M059J (cell line): ENCODE measurements at places on chromosomes 13 and 19. TPM values are rescaled to one million over a fixed set of nuclear protein-coding genes. Genes with fewer than 3 reads are reported as not detected.

ZNF415 gene
- 4.8 and 8.4 TPM in 2 replicates for total RNA-seq

DNA sequence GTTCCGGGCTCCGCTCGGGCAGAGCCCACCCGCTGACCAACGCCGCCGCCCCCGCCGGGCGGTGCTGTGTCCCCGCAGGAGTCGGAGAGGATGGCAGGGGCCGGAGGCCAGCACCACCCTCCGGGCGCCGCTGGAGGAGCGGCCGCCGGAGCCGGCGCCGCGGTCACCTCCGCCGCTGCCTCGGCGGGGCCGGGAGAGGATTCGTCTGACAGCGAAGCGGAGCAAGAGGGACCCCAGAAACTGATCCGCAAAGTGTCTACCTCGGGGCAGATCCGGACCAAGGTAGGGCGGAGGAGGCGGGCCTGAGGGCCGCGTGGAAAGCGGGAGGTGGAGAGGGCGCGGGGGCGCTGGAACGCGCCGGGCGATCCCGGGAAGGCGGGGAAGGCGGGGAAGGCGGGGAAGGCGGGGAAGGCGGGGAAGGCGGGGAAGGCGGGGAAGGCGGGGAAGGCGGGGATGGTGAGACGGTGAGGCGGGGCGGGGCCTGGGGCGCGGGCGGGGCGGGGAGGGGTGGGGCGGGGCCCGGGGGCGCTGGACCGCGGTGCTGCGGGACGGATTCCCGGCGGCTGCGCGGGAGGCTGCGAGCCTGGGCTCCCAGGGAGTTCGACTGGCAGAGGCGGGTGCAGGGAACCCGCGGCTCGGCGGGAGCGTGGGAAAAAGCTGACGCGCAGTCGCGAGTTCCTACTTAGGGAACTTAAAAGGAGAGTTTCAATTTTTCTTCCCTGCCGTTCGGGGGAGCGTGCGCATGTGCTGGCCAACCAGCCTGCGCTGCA lies 421 bp downstream of the DGKH start:
- peak; percentile 66 for DNase-seq

- no peak for DNase-seq
Observed at GRCh38 chr13:74561155-74561554, 427.0 kb upstream of the KLF12 start.

DNA sequence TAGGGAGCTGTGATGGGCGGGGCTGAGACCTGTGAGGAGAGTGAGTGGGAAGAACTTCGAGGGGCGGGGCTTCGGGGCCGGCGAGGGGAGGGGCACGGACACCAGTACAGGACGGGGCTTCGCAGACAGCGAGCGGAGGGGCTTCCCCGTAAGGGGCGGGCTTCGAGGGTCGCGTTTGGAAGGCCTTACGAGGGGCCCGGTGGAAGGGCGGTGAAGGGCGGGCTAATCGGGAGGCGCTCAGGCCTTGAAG lies 4.1 kb upstream of the EMP3 start:
- no peak for DNase-seq

DNA sequence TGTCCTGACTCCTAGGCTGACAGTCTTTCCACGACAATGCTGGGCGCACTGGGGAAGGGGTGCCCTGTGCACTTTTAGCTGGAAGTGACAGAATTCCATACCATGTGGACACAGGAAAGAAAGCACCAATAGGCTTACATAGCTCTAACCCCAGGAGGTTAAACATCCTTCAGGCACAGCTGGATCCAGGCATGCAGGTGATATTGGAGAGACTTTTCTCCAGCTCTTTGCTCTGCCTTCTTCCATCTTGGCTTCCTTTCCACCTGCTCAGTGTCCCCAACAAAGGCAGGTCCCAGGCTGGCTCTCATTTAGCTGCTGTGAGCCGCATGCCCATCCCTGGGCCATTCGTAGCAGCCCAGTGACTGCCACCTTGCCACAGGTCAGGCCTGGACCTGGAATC lies 61.1 kb upstream of the LDLR start:
- DNase-seq: no peak

APOE gene
- 1.6 and 3.5 TPM in 2 replicates for total RNA-seq

URI1 gene
- 42.7 and 63.0 TPM in 2 replicates for total RNA-seq

DNA sequence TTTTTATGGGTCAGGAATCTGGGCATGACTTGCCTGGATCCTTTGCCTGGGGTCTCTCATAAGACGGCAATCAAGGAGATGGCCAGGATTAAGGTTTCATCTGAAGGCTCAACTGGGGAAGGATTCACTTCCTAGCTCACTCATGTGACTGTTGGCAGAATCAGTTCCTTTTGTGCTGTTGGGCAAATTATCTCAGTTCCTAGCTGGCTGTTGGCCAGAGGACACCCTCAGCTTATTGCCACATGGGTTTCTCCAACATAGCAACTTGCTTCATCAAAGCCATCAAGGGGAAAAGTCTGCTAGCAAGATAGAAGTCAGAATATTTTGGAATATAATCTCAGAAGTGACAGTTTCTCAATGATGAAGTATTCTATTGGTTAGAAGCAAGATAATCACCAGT lies 12.2 kb upstream of the EVI5L start:
- DNase-seq: no peak

GADD45B gene
- 38.8 and 54.0 TPM in 2 replicates for total RNA-seq

DNA sequence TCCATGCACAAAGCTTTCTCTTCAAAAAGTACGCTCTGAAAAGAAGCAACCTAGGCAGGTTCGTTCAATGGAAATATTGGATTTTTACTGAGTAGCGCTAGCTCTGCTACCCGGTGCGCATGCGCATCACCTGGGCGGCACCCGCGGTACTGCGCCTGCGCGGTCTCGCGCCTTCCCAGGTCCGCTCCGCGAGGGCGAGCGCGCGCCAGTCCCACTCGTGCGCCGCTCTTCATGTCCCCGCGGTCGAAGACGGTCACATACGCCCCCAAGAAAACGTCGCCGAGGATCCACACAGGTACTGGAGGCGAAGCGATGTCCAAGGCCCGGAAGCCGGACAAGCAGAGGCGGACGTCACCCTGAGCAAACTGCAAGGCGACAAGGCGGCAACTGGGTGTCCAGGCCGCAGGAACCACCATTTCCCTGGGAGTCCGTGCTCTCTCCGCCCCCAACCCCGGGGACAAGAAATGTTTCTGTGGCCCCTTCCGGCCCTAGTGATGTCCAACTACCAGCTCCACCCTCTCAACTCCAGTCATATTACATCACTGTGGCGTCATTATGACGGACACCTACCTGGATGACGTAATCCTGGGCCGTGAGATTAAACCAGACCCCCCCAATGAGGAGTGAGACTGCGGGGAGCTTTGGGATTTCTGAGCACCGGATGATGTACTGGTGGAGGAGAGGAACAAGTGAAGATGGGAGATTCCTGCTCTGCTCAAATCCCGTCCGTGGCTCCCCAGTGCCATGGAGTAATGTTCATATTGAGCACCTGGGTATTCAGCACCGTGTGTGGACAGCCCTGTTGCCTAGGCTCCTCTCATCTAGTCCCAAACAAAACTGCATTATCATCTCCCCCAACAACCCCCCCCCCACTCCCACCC lies 4.8 kb upstream of the KCNC3 start:
- DNase-seq: peak; percentile 65

DNA sequence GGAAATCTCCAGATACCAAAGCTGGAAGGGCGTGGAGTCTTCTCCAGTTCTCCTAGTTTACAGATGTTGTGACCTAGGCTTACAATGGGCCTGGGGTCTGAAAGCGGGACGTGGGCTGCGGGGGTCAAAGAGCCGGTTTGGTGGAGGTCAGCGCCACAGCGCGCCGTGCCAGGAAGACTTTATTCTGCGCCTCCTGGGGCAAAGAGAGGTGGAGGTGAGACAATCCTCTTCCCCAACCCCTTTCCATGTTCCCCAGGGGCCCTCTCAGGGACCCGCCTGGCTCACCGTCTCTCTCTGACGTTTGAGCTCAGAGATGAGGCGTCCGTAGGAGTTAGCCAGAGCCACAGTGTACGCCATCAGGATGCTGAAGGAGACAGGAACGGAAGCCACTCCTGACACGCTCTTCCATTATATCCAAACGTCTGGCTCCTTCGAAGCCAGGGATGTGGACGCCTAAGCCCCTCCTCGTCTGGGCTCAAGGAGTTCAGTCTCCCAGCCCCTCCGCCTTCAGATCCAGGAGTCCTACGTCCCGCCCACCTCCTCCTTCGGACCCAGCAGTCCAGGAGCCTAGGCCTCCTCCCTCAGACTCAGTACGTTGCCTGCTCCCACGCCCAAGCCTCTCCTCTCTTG lies 776 bp upstream of the LENG1 start:
- peak; percentile 39 for DNase-seq

DNA sequence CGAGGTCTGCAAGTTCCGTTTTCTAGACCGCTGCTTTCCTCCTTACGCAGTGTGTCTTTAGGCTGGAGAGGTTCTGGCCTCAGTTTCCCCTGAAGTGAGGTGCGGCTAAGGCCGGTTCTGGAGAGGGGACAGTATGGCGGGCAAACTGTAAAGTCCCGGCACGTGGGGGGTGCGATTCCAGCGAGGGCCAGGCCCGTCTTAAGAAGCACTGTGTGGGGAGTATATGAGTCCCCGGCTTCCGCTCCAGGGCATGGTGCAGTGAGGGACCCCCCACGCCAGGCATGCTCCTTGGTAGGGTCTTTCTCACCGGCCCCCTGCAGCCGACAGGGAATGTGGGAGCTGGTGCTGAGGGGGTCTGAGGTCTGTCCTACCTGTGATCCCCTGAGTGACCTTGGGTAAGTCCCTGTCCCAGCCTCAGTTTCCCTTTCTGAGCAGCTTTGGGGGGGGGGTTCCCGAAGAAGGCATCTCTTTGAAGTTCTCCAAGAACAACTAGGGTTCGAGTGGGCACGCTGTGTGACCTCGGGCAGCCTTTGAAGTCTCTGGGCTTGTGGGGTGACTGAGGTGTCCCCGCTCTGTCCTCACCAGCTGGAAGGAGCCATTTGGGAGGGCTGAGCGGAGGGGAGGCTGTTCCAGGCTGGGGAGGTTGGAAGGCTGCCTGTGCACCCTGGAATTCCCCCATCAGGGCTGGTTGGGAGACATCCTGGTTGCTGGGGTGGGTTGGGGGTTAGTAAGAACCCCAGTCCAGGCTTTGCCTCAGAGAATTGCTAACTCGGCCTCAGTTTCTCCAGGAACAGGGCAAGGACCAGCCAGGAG lies 1.5 kb downstream of the NFIC start:
- DNase-seq: no peak

ACP7 gene
- total RNA-seq: 0.89 and 1.7 TPM in 2 replicates

RASIP1 gene
- total RNA-seq: 0.20 TPM in 1 of 2 replicates, not detected in the other

- DNase-seq: no peak
Observed at GRCh38 chr13:80469853-80470381, 129.0 kb upstream of the SPRY2 start.

GRCh38 chr19:5666921-5667610 lies 13.2 kb downstream of the MICOS13 start:
- DNase-seq: no peak

- no peak for DNase-seq
Observed at GRCh38 chr13:98571955-98572662, 4.8 kb downstream of the STK24 start.

DNA sequence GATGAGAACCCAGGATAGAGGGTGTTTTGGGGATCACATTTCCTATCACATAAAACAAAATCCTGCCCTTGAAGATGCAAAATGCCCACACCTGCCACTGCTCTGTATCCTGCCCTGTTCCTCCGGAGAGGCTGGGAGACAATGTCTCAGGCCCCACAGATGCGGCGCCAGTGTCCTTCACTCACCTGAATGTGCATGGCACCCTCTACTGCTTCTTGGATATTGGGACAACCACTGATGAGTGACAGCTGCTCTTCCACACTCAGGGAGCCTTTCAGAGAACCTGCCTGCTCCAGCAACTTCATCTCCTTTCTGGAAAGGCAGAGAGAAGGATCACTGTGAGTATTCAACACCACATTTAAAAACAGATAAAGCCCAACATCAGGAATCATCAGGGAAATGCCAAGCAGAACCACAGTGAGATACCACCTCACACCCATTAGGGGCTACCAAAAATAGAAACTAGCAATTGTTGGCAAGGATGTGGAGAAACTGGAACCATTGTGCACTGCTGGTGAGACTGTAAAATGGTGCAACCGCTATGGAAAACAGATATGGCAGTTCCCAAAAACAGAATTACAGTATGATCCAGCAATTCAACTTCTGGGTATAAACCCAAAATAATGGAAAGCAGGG lies 36.4 kb downstream of the CRYL1 start:
- peak; percentile 13 for DNase-seq

DNA sequence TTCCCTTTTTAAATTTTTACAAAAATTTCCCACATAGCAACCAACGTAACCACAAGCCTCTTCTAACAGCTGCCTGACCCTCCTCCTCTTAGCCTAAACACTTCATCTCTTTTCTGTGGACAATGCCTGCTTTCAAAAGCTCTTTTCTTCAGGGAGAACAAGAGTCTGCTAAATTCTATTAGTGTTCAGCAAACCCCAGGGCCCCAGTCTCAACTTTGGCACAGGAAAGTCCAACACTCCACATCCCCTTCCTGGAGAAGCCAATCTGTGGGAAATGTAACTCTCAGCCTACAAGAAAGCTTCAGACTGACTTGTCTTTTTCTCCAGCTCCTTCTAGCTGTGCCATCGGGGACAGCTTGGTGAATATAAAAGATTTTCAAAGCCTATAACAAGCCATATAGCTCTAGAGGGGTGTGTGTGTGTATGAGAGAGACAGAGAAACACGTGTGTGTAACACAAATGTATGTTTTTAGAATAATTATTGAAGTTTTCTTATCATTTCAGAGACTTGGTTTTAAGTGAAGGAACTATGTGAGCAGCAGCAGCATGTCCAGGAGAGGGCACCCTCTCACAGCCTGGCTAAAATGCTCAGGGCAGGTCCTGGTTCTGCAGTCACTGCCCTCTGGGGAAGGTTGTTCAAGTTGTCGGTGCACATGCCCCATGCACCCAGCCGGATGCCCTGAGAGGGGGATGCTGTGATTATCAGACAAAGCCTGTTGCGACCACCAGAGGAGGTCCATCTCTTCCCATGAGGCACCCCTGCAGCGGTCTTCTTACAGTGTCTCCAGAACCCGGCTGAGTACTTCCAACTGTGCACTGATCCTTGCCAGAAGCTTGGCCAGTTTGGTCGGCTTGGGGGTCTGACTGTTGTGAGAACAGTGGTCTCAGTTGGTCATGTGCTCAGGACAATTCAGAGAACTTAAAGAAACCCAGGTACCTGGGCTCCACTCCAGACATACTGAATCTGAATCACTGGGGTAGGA lies 34.4 kb downstream of the CCDC70 start:
- peak; percentile 31 for DNase-seq

NPHS1 gene
- total RNA-seq: not detected in 2 replicates

- DNase-seq: peak; percentile 72
Observed at GRCh38 chr13:105642511-105642958, 892.9 kb downstream of the EFNB2 start.

DNA sequence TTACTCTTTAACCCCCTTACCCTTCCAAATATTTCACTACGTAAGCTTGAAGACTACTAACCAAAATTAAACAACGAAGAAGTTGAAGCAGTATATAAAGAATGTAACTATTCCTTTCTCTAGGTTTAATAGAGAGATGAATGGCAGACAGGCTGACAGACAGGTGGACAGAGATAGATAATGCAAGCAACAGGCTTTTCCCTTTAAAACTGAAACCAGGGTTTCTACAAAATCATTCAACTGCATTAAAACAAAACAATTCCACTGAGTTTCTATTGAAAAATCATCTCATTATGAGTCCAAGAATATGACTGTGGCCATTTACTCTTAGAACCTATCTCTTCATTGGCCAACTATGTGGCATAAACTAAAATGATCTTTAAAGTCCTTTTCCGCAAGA lies 15.2 kb downstream of the LNX2 start:
- DNase-seq: no peak
